Adrenal gland (tissue), 19 donors: ENCODE measurements at places on chromosomes 11 and 22. TPM values are rescaled to one million over a fixed set of nuclear protein-coding genes. Genes with fewer than 3 reads are reported as not detected.

DNA sequence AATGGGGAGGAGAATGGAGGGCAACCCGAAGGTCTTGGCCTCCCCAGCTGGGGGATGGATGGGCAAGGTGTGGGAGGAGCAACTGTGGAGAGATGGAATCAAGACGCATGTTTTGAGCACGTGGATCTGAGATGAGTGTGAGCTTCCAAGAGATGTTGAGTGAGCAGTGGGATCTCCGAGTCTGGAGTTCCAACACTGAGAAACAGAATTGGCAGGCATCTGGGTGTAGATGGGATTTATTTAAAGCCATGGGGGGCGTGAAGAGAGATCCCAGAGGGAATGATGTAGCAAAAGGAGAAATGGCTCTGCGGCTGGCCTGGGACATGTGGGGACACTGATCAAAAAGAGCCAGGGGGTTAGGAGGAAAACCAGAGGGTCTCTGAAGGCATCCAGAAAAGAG, 95.6 kb downstream of the KIAA1671 start:
- DNase-seq: no peak

DNA sequence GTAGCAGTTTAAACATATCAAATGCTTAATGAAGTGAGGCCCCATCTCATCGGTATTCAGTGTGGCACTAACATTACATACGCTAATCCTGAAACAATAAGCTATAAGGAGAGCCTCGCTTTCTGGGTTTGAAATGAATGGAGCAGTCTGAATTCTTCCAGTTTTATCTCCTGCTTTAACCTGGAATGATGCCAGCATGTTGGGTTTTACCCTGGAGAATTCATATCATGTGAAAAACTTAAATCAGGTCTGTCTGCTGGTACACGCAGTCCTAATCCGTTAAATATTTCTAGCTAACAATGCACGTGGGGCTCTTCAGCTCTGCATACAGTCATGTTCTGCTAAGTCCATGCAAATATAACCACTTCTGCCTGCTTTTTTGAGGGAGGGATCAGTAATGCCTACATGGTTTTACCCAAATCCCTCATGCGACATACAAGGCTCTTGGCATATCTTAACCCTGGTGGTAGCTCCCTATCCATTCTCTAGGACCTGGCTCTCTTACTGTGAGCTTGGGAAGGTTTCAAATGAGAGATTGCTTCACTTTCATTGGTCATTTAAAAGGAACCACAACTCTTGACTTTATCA, 92.7 kb downstream of the COMMD9 start:
- DNase-seq: no peak

RGL4 gene
- not detected for total RNA-seq

PHETA2 gene
- total RNA-seq: 8.8 TPM

FADS3 gene
- 82.4 TPM for total RNA-seq

TRIM34 gene
- total RNA-seq: 15.2 TPM
